OCI-LY7 (cell line): ENCODE measurements at places on chromosomes 3 and 15. TPM values are rescaled to one million over a fixed set of nuclear protein-coding genes. Genes with fewer than 3 reads are reported as not detected.

- no peak for DNase-seq
Measured at GRCh38 chr3:189458528-189458927, 172.7 kb upstream of the TP63 start.

- DNase-seq = no peak
Measured at GRCh38 chr3:94158512-94158911, 95.7 kb downstream of the NSUN3 start.

DNA sequence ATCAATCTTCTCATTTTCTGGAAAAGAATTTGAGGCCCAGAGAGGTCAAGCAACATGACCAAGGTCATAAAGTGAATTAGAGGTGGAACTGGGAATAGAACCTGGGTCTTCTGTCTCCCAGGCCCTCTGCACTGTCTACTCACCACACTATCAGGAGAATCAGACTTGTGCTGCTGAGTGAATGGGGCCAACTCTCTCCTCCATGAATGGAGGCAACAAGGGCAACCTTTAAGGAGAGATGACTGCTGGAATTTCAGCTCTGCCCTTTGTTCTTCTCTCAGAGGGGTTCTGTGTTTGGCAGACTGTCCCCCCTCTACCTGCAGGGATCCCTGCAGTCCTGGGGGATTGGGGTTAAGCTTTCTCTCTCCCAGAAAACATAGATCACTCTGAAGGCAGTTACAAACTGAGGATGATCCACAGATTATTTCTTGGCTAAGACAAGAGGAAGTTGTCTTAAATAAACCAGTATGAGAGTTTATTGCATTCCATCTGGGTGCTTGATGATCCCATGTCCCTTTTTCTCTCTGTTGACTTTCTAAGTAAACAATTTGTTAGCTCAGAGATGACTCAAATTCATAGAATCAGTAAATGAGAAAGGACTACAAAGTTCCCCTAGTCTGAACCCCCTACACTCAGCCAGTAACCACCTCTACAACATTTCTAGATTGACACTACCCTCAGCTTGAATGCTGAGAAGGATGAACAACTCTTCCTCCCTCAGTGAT, 99.0 kb upstream of the LIPC start:
- no peak for DNase-seq

DNA sequence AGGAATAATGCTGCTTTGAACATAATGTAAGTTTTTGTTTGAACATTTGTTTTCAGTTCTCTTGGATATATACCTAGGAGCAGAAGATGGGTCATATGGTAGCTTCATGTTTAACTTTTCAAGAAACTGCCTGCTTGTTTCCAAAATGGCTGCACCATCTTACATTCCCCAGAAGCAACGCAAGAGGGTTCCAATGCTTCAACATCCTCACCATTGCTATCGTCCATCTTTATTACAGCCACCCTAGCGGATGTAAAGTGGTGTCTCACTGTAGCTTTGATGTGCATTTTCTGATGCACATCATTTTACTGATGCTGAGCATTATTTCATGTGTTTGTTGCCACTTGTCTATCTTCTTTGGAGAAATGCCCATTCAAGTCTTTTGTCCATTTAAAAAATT, 46.4 kb upstream of the GATA2 start:
- DNase-seq = no peak

GRCh38 chr3:58009026-58009748, 965 bp downstream of the FLNB start:
- peak; percentile 67 for DNase-seq

DNA sequence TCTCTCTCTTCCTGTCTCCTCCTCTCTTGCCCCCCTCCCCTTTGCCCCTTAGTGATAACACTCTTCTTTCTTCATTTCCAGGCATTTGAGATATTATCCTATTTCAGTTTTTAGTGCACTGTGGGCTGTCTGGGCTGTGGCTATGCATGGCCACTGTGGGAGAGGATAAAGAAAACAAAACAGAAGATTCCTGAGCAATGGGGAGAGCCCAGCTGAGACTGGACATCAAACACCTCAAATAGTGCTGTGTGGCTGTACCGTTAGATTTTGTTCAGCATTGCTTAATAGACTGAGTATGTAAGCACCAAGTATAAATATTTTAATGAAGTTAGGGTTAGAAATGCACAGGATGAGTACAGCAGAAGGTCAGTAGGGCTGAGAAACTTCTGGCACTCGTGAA, 7.9 kb upstream of the GBE1 start:
- no peak for DNase-seq

DNA sequence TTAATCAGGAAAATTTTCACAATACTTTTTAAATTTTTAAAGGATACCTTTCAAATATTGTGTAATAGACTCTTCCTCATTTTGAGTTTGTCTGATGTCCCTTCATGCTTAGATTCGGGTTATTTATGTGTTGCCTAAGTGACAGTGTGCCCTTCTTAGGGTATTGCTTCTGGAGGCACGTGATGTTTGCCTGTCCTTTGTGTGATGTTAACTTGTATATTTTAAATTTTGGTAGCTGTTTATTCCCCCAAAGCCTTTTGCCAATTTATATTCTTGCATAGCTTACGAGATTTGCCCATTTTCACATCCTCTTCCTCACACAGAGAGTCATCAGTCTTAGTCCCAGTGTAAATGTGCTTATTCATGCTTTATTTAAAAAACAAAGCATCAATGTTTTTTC, 433.1 kb downstream of the EPHB1 start:
- DNase-seq = no peak

GRCh38 chr15:41832875-41833274, 5.0 kb downstream of the JMJD7 start:
- DNase-seq = peak; percentile 27

GRCh38 chr15:31177951-31178350, 76.4 kb upstream of the TRPM1 start:
- no peak for DNase-seq

DNA sequence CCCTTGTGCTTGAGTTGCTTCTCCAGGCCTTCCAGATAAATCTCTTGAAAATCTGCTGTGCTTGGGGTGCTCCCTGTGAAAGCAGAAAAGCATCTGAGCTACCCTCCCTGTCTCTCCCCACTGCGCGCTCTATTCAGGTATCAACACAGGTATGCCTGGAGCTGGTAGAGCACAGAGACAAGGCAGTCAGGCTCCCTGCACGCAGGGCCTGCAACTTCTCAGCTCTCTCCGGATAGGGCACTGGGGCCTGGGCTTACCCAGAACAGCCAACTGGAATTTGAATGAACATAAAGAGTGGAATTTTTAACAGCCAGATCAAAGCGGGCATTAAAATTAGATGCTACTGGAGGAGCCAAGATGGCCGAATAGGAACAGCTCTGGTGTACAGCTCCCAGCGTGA, 183.6 kb downstream of the XXYLT1 start:
- DNase-seq = no peak

DNA sequence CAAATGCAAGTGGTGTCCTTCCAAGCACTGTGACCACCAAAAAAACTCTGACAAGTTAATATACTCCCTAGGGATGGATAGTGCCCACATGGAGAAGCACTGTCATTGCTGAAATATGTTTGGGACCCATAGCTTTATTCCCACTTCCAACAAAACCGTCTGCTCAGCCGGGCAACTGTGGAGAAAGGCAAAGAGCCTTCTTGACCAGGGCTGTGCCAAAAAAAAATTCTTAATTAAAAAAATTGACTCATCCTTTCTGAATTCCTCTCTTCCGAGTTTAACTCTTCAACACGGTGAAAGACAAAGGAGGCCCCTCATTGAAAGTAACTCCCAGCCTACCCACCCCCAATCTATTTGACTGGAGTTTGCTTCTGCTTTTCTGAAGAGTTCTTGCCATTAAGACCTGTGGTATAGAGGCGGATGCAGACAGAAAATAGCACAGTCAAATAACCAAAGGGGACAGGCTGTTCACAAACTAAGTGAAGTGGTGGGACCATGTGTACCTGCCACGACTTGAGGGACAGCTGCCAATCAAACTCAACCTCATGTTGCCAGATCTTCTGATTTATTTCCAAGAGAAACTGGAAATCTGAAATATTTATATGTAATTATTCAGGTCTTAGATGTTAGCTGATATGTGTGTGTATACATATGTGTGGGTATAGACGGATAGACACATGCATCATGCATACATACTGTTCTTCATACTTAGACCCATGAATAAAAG, 135.4 kb upstream of the PFN2 start:
- no peak for DNase-seq

GRCh38 chr3:19598870-19599269, 335.1 kb downstream of the EFHB start:
- DNase-seq = no peak

DNA sequence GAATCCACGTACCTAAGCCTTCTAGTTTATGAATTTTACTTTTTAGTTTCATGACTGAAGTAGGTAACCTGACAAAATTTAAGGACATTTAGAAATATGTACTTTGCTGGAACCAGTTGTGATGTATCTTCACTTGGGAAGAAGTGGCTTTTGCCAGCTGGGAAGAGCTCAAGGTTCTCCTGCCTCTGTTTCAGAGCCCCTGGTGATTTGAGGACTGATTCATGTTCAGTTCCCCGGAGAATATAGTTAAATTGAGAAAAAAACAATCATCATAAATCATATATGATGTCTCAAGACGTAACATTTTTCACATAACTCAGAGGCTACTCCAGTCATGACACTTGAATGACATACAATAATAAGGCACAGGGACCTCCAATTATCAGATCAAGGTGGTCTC, 473.4 kb downstream of the EPHA3 start:
- DNase-seq = no peak

GRCh38 chr15:82181371-82181770, 81.2 kb downstream of the EFL1 start:
- no peak for DNase-seq

DNA sequence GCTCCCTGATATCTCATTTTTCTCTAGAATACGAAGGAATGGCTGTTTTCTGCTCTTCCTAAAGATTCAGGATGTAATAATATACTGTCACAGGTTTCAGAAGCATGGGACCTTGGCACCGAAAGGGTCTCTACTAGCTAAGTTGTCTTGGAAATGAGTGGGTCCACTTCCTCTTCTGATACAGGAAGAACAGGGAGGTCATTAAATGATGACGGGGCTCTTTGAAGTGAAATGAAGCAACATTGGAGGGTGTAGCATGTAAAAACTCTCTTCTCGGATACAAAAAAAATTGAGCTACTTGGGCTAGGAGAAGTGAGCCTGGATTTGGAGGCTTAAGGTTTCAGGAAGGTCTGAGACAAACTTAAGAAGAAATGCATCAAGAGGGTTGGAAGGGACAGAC, 349.8 kb upstream of the TPRG1 start:
- DNase-seq = no peak

- no peak for DNase-seq
Measured at GRCh38 chr15:48182749-48183148, 4.7 kb upstream of the MYEF2 start.

- peak; percentile 81 for DNase-seq
Measured at GRCh38 chr3:171255236-171255806, 204.9 kb downstream of the TNIK start.

GRCh38 chr15:78681281-78682003, 40.4 kb upstream of the CHRNB4 start:
- no peak for DNase-seq

The RASGRP1 gene
- 6.1 and 12.9 TPM in 2 replicates for total RNA-seq

The FBXW12 gene
- total RNA-seq = 0.37 and 0.44 TPM in 2 replicates

The TNIK gene
- total RNA-seq = not detected in 2 replicates

The DPPA2 gene
- total RNA-seq = not detected in 2 replicates

The LTF gene
- total RNA-seq = not detected in 2 replicates

The TBC1D5 gene
- 78.5 and 90.5 TPM in 2 replicates for total RNA-seq

The DUOX2 gene
- total RNA-seq = 0.06 TPM in 1 of 2 replicates, not detected in the other

The CFAP20DC gene
- total RNA-seq = 1.1 and 1.8 TPM in 2 replicates

The ZBED2 gene
- not detected in 2 replicates for total RNA-seq

The AMOTL2 gene
- not detected in 2 replicates for total RNA-seq

The GAP43 gene
- total RNA-seq = not detected in 2 replicates

The BFSP2 gene
- 19.2 and 25.1 TPM in 2 replicates for total RNA-seq
